Activated naive CD8-positive, alpha-beta T cell treated with anti-CD3 and anti-CD28 coated beads, Interleukin-2, amount 50 U/mL, for 16 hours (primary cell): ENCODE measurements at places on chromosomes 13 and 19.

DNA sequence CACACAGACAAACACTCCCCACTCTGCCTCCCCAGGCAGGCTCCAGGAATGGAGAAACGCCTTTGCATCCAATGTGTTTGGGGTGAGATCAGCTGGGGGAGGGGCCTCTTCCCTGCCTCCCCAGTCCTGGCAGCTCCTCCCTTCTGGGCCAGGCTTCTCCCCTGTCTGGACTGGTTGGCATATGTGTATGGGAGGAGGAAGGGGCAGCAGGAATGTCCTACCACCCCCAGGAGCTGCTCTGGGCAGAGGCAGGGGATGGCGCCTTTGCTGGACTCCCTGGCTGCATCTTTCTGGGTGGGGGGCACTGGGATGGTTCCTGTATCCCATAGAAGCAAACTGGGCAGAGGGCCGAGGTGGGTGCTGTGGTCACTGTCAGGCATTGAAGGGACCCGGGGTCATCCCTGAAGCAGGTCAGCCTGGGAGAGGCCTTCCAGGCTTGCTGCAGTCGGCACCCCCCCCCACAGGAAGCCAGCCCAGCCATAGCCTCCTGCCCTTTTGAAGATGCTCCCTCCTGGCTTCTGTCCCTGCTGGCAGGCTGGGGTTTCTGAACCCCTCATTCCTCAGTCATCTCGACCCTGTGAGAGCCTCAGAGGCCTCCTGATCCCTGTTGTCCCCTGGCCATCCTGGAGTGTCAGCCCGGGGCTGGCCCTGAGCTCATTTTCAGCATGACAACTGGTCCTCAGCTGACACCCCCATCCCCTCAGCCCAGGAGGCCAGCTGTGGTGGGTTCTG lies 21.2 kb upstream of the SLC7A10 start:
- DNase-seq = no peak

GRCh38 chr13:94303644-94304174 lies 175.8 kb downstream of the DCT start:
- DNase-seq = no peak

DNA sequence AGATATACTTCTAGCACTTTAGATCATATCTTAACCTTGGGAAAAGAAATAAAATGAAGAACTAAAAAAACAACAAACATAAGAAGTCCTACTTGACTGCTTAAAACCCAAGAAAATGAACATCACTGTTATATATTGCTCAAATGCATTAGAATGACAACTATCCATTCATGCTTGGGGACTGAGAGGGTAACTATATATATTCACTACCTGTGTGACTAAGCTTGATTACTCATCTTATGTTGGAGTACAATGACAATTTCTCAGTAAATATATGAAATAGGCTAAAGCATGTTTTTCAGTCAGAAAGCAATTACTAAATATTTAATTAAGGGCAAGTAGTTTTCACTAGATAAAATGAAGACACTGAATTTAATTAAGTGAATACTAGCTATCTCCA lies 40.1 kb downstream of the ZC3H13 start:
- DNase-seq = no peak

GRCh38 chr13:72403396-72404010 lies 323.9 kb downstream of the MZT1 start:
- DNase-seq = no peak

DNA sequence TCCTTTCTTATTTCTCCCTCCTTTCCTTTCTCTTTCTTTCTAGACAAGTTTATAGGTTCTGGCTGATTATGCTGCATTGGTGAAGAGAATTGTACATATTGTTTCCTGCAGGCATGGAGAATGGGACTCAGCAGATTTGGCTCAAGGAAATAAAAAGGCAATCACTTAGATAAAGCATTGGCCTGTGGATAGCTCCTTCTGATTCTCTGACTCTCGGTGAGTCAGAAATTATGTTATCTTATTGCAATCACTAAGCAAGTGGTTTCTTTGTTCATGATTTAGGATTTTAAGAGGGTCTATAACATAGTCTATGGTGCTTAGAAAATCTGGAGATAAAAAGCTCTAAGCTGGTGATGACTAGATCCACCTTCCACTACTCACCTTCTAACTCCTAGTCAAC lies 54.0 kb upstream of the POSTN start:
- DNase-seq = no peak

DNA sequence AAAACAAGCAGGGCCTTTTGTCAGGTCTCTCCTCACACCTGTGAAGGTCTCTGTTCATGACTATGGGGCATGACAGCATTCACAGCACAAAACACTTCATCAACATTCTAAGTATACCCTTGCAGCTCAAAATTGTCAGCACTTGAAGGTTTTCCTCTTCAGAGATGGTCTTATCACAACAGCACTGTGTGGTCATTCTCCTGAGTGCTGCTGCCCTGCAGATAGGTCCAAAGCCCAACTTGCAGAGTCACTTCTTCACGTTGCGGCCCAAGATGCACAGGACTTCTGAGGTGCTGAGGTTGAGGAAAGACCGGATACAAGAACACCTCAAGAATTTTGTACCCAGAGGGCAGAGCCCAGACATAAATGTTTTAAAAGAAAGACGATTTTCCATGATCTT lies 574.5 kb downstream of the UQCRFS1 start:
- DNase-seq = no peak

DNA sequence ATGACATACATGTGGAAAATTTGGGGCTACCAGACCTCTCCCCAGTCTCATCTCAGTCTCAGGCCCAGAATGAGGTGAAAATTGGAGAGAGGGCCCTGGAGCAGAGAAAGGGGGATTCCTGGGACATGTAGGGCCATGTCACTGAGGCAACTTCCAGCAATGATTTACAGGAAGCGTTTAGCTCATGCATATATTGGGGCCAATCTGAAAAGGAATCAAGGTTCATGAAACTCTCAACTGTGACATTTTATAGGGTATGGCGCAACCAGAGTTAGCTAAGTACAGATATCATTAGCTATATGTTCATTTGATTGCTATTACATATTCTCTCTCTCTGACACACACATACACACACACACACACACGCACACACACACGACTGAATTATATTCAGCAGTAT lies 86.3 kb downstream of the RNASEH2B start:
- DNase-seq = no peak

DNA sequence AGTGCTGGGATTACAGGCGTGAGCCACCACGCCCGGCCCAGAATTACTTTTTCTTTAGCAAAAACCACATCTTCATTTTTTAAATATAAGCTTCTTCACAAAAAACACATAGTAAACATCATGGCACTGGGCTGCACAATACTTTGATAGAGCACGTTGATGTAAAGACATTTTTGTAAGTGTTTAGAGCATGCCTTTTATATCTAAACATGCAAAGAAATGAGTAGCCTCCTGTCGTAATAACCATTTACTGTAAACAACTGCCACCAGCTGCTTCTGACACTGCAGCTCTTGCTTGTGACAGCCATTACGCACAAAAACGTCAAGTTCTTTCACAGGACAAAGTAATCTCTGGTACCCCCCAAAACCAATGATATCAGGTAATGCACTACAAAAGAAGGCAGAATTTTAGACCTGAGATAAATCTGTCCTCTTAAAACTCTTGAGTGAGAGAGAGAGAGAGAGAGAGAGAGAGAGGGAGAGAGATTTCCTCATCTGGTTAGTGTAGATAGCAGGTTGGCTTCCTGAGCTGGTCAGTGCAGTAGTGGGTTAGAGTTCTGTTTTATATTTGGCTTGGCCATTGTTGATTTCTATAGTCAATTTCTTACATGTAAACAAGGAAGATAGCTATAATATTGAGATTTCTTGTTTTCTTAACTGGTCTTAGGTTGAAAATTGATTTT lies 6.7 kb upstream of the ZNF548 start:
- DNase-seq = no peak

- no peak for DNase-seq
Observed at GRCh38 chr13:30504081-30504480, 38.3 kb upstream of the HMGB1 start.

DNA sequence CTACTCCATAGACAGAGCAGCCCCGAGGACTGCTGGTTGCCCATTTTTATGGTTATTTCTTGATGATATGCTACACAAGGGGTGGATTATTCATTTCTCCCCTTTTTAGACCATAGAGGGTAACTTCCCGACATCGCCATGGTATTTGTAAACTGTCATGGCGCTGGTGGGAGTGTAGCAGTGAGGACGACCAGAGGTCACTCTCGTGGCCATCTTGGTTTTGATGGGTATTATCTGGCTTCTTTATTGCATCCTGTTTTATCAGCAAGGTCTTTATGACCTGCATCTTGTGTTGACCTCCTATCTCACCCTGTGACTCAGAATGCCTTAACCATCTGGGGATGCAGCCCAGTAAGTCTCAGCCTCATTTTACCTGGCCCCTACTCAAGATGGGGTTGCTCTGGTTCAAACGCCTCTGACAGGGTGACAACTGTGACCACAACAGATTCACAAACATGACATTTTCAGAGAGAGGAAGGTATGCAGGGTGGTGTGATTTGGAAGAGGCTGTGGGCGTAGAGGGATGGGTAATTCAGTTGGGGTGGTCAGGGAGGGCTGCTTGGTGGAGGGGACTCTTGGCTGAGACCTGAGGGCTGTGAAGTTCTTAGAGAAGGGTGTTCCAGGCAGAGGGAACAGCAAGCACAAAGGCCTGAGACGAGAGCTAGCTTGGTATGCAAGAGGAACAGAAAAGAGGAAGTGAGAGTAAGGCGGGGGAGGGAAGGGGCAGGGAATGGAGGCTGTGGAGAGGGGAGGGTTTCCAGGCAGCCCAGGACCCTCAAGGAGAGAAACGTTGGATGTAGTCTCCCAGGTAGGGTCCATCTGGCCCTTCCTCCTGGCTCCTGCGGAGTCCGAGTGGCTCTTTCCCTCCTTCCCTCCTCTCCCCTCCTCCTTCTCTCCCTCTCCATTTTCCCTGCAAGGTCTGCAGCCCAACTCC lies 23.5 kb downstream of the FAM187B start:
- DNase-seq = no peak

DNA sequence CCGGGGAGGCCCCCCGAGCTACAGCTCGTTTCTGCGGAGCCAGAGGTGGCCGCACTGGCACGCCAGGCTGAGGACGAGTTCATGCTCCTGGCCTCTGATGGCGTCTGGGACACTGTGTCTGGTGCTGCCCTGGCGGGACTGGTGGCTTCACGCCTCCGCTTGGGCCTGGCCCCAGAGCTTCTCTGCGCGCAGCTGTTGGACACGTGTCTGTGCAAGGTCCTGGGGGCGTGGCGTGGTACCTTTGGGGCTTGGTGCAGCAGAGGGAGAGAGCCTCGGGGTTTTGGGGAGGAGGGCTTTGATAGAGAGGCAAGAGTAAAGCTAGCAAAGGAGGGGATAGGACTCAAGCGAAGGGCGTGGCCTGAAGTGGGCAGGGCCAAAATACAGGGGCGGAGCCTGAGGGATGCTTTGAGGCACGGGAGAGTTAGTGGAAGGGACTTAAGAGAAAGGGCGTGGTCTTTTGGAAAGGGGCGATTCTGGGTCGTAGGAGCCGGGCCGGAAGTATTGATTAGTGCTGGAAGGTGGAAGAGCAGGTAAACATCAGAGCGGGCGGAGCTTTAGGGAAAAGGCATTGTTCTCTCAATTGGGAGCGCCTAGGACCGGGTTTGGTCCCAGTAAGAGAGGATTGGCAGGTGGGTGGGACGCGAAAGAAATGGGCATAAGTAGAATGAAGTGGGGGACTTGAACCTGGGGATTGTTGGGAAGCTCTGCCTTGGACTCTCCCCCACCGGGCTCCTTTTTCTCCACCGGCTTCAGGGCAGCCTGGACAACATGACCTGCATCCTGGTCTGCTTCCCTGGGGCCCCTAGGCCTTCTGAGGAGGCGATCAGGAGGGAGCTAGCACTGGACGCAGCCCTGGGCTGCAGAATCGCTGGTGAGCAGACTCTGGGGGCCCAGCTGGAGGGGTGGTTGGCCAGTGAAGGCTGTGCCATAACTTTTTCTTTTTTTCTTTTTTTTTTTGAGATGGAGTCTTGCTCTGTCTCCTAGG lies 1.2 kb downstream of the PPM1N start:
- peak; percentile 39 for DNase-seq

- DNase-seq = no peak
Observed at GRCh38 chr19:4649392-4650047, 10.2 kb downstream of the TNFAIP8L1 start.

GRCh38 chr19:52542984-52543664 lies 15.7 kb downstream of the ZNF808 start:
- no peak for DNase-seq

- no peak for DNase-seq
Observed at GRCh38 chr13:62931853-62932252, 1516.2 kb upstream of the PCDH20 start.

DNA sequence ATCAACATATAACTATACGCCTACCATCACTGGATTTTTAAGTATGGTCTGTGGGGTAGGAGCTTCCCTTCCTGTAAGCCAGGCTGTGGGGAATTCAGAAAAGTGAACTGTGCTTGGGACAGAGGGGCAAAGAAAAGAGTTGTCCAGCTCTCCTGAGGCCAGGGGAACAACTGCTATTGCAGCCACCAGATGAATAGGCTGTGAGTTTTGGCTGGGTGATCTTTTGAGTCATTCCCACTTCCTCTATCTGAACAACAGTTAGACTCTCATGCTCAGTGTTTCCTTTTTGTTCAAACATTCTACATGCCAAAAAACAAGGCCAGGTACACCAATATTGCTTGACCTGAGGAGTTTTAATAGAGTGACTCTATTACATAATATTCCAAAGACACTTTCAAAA lies 426.2 kb upstream of the DACH1 start:
- DNase-seq = no peak

- DNase-seq = no peak
Observed at GRCh38 chr13:106601489-106601888, 33.6 kb upstream of the ARGLU1 start.

- no peak for DNase-seq
Observed at GRCh38 chr13:111584101-111584672, 263.7 kb downstream of the TEX29 start.

DNA sequence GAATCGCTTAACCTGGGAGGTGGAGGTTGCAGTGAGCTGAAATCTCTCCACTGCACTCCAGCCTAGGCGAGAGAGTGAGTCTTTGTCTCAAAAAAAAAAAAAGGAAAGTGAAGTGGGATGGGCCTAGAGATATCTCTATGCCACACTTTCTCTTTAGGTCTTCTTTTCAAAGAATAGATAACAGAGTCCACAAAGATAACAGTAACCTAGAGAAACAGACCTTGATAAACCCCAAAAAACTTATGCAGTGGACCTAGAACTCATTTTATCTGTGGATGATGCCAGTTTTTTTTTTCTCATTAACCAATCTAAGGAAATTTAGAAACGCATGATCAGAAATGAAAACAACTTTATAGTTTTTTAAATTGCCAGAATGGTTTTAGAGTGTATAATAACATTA lies 227.4 kb downstream of the LHFPL6 start:
- no peak for DNase-seq

GRCh38 chr13:29456419-29456818 lies 139.1 kb downstream of the SLC7A1 start:
- DNase-seq = no peak

DNA sequence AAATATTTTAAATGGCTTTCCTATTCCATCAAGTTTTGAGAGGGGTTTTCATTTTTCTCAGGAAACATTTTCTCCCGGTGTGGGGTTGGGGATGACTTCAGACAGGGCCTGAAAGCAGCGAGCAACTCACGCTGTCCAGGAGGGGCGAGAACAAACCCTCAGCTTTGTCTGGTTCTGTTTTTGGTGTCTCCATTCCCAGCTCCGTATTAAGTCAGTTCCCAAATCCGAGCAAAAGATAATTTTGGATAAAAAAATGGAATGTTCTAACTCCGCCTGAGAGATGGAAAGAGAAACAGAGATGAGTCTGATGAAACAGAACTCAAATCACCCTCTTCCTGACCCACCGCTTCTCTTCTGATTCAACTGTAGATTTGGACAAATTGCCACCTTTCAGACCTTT lies 38.4 kb downstream of the RFX2 start:
- no peak for DNase-seq

- DNase-seq = no peak
Observed at GRCh38 chr13:37313372-37313771, 207.9 kb upstream of the CSNK1A1L start.

GRCh38 chr19:13102666-13103580 lies at the start of gene LYL1:
LYL1 (minus strand) TSS chr19:13102858; CDS start chr19:13101171, 1,687 bp downstream.
- DNase-seq = no peak
